ENCODE measurements at places on chromosomes 3 and 15. TPM values are rescaled to one million over a fixed set of nuclear protein-coding genes. Genes with fewer than 3 reads are reported as not detected.
A peak's percentile ranks its signal among the peaks of the same experiment; 100 is the strongest.

GRCh38 chr3:193711166-193711485, 118.1 kb downstream of the OPA1 start:
- peaks cover 6% of the 10 kb centered on the region for H3K36me3 ChIP-seq
- H3K27ac ChIP-seq: peak overlapping the region; percentile 30
- no peak overlapping the region for H3K4me3 ChIP-seq
- no peak for DNase-seq
- H3K27me3 ChIP-seq: no peaks in the 10 kb centered on the region

The SLC51A gene
- total RNA-seq: not detected

The SLC28A2 gene
- not detected for total RNA-seq

DNA sequence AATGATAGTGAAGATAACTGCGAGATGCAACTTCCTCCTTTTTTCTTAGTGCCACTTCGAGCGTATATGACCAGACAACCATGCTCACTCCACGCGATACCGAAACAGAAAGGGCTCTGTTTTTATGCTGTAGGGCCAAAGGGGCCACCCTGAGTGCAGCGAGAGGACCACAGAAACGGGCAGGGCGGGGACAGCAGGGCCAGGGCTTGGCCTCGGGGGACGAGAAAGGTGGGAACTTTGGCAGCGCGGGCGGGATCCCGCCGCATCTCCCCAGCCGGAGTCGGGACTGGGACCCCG, 483 bp downstream of the VPS13C start:
- no peaks in the 10 kb centered on the region for H3K27me3 ChIP-seq
- peak overlapping the region; percentile 96 for H3K4me3 ChIP-seq
- no peaks in the 10 kb centered on the region for H3K36me3 ChIP-seq
- DNase-seq: peak; percentile 75
- H3K4me1 ChIP-seq: peaks cover 62% of the 10 kb centered on the region
- peak overlapping the region; percentile 77 for H3K27ac ChIP-seq

DNA sequence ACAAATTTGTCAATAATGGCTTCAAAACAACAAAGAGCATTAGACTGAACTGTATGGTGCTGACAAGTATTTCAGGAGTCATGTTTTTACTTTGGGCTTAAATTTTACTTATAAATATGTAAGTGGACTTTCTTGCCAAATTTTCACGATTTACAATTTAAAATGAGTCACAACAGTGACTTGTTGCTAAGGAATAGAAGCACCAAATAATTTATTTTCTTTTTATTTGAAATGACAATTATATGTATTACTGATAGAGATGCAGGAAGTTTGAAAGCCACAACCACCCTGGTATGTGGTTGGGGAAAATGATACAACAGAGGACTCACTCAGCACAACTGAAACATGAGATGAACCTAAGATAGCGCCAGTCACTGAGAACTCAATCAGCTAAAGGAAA, 90.3 kb downstream of the FMN1 start:
- peaks cover 25% of the 10 kb centered on the region for H3K4me1 ChIP-seq
- DNase-seq: peak; percentile 25
- H3K27me3 ChIP-seq: peaks cover 21% of the 10 kb centered on the region
- H3K36me3 ChIP-seq: peaks cover 7% of the 10 kb centered on the region

- peaks cover 3% of the 10 kb centered on the region for H3K36me3 ChIP-seq
- no peaks in the 10 kb centered on the region for H3K4me1 ChIP-seq
- no peak overlapping the region for H3K4me3 ChIP-seq
- H3K27me3 ChIP-seq: no peaks in the 10 kb centered on the region
Measured at GRCh38 chr15:27928386-27928785, 170.7 kb downstream of the OCA2 start.

All from activated T-cell treated with anti-CD3 and anti-CD28 coated beads, Interleukin-2, amount 50 U/mL, for 72 hours (primary cell).